Fibroblast of the conjunctiva (primary cell): ENCODE measurements at places on chromosomes 2 and 18.

GRCh38 chr2:118705032-118705431 is 142.4 kb downstream of the EN1 start:
- peak; percentile 42 for DNase-seq

DNA sequence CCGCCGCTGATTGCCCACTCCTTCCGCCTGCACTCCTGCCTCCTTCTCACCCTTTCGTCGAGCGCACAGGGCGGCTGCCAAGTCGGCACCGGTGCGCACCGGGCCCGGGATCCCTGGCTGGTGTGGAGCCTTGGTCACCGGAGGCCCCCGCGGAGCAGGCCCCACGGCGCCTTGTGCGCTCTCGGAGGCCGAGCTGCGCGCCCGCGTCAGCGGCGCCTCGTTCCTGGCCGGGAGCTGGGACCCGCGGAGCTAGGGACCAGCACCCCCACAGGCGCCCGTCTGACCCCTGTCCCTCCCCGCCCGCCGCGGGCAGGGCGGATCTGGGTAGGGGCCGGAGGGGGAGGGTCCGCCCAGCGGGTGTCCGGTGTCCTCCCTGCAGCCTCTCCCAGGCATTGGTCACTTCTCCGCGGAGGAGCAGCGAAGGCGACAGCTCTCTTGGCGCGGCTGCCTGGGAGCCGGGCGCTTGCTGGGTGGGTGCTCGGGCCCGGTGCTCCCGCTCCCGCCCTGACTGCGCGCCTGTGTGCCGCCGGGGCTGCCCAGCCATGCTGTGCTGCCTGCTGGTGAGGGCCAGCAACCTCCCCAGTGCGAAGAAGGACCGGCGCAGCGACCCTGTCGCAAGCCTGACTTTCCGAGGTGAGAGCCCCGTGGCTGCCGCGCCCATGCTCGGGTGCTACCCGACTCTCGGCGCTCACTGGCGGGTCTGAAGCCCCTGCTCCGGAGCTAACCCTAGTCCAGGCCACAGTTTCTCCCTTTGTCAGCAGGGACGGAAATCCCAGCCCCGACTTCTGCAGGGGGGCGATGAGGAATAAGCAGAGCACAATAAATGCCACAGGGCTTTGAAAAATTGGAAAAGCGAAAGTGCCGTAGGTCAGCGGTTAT is 13.2 kb downstream of the DYSF start:
- DNase-seq: no peak

- no peak for DNase-seq
These were observed 137.8 kb upstream of the COPS8 start for GRCh38 chr2:236947896-236948295.

GRCh38 chr2:203038586-203038985 is 23.9 kb downstream of the NBEAL1 start:
- no peak for DNase-seq

GRCh38 chr2:176978921-176979320 is 233.7 kb upstream of the HNRNPA3 start:
- DNase-seq: no peak

DNA sequence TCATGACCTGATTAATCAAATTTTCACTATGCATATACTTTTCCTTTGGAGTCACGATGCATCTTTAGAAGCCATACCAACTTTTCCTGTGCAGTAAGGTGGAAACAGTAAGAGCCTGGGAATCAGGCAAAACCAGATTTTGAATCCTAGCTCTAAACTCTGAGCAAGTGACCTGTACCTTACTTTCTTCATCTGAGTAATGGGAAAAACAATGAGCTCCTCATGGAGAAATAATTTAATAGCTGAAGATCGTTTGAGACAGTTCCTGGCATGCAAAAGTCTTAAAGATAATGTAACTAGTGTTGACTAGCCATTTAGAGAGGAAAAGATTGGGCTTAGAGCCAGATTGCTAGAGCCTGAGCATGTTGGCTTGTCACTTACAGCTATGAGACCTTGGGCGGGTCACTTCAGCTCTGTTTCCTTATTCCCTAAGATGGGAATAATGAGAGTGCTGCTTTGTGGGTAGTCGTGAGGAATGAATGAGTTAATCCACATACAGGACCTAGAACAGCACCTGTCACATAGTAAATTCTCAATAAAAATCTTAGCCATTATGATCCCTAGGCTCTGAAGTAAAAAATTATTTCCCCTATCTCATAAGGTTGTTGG is 17.7 kb upstream of the CCNYL1 start:
- no peak for DNase-seq

- no peak for DNase-seq
These were observed 8.7 kb downstream of the FAM228A start for GRCh38 chr2:24183366-24184069.

DNA sequence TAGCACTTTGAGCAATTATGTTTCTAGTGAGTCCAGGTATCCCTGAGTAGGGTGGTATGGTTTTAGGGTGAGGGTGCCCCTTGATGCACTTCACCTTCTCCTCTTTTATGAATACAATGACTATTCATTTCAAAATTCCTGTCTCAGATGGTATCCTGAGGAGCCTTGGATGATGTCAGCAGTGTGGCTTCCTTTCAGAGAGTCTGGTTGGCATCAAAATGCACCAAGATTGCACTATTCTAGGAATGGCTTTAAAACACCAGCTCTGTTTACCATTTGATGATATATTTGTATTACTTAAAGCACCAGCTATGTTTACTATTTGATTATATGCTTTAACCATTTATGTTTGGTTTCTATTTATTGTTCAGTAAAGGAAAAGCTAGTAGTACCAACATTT is 141.0 kb downstream of the FMNL2 start:
- DNase-seq: no peak

DNA sequence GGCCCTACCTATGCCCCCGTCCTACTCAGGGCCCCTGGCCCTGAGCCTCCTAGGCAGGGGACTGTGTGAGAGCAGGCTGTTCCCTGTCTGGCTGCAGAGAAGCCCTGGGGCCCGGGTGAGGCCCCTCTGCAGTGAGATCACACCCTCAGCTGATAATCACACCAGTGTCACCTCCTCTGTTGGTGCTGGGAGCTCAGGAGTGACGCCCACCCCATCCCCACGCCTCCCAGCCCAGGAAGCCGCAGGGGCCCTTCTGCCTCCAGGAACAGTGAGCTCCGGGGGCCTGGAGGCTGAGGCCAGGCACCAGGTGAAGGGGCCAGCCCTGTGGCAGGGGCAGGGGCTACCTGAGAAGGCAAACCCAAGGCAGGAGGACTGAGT is 20.0 kb downstream of the KCNIP3 start:
- DNase-seq: no peak

GRCh38 chr18:40357536-40357935 is 1597.5 kb upstream of the PIK3C3 start:
- peak; percentile 18 for DNase-seq

DNA sequence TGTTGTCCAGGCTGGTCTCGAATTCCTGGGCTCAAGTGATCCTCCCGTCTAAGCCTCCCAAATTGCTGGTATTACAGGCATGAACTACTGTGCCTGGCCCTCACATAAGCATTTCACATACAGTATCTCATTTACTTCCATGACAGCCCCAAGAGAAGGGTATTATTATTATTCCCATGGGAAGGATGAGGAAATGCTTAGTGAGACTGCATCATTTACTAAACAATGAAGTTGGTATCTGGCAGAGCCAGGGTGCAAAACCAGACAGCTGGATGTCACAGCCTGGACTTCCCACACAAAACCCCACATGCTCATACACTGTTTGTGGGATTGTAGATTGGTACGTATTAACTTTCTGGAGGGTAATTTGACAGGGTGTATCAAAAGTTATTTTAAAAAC is 29.9 kb downstream of the DAPL1 start:
- no peak for DNase-seq

GRCh38 chr2:150274108-150274507 is 213.4 kb downstream of the RND3 start:
- no peak for DNase-seq

- DNase-seq: no peak
These were observed 19.4 kb upstream of the KIF1A start for GRCh38 chr2:240839152-240840143.

DNA sequence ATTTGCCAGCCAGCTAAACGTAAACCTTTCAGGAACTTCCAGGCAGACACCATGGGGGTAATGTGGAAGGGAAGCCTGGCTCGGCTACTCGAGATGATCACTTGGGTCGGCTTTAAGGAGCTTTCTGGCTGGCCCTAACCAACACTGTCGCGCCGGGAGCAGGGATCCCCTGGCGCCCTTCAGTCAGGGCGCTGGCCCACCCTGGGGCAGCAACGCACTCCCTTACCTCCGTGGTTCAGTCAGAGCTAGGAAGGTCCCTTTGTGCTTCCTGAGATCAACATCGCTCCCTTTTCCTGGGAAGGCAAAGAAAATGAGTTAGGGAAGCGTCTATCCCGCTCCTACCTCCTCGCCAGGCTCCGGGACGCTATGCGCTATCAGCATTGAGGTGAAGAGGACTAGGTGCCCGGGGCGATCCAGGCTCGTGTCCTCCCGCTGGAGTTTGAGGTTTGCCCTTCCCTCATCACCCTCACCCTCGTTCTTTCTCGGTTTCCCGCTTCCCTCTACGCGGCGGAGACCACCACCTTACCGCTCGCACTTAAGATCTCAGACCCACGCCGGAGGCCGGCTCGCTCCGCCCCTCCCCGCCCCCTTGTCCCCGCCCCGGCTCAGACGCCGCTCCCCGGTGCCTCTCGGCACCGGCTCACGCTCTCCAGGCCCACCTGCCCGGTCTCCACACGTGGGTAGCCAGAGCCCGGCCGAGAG is 449 bp upstream of the ATRAID start:
- DNase-seq: no peak

- no peak for DNase-seq
These were observed 39.9 kb downstream of the TGFA start for GRCh38 chr2:70513738-70514137.

DNA sequence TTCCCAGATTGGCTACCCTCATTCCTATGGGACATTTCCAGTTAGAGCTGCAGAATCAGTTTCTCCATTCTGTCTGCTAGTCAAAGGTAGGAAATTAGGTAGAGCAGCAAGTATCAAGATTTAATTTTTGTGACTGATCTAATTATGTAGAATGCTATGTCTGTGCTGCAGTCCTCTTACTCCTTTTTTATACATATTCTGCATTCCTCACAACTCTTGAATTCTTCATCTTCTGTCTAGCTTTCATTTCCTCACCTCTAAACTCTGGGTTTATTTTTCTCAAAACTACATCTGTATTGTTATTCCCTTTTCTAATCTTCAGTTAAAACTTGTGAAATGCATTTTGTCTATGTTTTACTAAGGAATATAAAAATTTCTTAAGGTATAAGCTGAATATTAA is 8.6 kb downstream of the SGO2 start:
- no peak for DNase-seq

GRCh38 chr2:66013456-66013855 is 421.5 kb upstream of the MEIS1 start:
- no peak for DNase-seq

DNA sequence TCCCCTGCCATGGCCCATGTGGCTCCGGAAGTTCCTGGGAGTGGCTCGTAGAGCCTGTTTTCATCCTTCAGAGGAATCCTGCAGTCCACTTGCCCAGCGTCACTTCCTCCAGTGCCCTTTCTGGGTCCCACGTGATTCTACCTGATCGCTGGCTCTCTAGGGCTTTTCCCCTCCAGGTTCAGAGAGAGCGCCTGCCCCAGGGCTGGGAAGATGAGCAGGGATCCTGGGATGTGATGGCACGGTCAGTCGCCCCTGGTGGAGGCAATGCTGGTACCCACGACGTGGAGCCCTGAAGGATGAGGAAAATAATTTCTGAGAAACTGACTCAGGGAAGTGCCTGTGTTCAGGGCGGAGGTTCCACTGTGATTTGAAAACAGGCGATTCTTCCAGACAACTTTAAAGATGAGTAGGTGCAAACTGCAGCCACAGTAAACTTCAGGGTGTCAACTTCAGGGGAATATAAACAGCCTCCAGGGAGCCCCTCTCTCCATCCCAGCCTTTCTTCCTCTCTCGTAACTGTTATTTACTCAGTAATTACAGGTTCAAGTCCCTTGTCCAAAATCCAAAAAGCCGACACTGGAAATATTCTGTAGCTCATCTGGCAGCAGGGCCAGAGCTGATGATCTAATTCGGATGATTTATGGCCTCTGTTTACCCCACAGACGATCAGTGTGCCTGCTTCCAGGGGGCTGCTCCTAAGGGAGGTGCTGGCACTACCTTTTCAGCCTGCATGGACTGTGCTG is 105.9 kb downstream of the AGAP1 start:
- no peak for DNase-seq

DNA sequence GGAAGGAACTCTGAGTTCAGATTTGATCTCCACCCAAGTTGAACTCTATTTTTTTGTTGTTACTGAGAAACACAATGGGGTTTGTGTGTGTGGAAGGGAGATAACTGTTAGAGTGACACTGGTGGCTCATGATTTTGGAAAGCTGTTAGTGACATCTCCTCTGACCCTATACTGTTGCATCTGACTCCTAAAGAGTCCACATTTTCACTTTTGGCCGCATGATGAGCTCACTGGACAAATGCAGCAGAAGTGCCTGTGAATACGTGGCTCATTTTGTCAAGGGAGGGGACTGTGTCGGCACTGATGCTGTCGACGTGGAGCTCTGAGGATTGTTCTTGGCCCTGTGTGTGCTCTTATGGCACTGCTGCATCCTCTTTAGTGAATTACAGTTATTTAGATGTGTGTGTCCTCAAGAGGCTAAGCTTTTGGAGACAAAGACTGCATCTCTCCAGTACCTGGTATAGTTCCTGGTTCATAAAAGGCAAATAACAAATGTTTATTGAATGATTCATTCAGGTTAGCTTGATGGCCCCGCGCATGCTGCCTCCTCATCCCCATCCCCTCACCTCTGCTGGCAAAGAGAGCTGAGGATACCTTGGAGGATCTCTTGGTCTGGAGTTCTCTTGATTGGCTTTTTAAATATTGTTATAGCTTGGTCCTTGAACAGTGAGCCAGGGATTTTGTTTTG is 135.4 kb downstream of the PHLPP1 start:
- DNase-seq: no peak

GRCh38 chr2:231527091-231527395 is 3.2 kb downstream of the NMUR1 start:
- DNase-seq: no peak

GRCh38 chr2:225615514-225615913 is 216.0 kb downstream of the NYAP2 start:
- no peak for DNase-seq

- DNase-seq: no peak
These were observed 247.5 kb upstream of the CDH20 start for GRCh38 chr18:61085761-61086160.

DNA sequence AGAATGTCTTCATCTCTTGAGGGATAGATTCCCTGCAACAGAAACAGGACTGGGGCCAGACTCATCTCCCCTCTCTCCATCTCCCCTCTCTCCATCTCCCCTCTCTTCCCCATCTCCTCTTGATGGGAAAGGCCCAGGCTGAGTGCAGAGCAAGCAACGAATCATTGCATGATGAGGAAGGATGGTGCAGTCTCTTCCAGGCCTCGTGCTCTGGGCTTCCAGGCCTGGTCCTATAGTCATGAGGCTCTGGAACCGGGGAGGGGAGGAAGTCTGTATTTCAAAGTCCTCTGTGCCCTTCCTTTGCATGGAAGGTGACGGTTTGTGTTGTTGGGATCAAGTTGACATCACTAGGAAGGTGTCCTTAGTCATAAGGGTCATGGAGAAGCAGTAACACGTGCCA is 115.6 kb upstream of the NEDD4L start:
- no peak for DNase-seq

GRCh38 chr2:55391615-55392242 is 27.9 kb downstream of the CCDC88A start:
- DNase-seq: no peak
